Fibroblast of skin of left quadriceps (primary cell): ENCODE measurements at places on chromosomes 1 and 21.
A peak's percentile ranks its signal among the peaks of the same experiment; 100 is the strongest.

DNA sequence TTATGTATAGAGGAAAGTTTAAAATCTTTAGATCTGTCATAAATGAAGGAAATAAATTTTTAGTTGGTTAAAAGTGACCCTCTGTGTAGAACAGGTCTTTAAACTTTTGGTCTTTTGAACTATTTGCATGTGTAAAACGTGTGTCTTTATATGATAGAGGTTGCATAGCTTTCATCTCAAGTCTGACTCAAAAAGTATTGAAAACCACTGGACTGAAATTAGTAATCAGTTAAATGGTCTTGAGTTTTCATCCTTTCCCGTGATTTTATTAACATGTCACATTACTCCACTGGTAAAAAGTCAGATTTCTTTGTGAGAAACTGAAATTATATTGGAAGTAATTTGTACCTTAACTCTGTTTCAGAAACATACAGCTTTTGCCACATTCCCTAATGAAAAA lies 1.8 kb downstream of the RNPC3 start:
- DNase-seq, result no peak

- no peak for DNase-seq
Measured at GRCh38 chr1:213387380-213388015, 336.5 kb downstream of the RPS6KC1 start.

DNA sequence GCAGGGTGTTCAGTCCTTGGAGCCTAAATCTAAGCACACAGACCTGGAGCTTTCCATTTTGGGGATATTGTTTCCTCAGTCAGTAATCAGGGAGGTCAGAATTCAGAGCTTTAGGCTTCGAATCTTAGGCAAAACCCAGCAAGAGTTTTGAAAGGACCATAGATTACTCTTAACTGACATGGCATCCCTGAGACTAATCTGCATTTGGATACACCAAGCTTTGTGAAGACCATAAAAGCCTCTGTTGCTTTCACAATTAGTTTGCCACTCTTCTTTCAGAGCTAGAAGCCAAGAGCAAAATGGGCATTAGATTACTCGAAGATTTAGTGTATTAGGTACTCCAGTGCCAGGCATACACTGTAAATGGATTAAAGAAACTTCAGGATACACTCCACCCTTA lies 131.8 kb upstream of the GREM2 start:
- DNase-seq, result no peak

DNA sequence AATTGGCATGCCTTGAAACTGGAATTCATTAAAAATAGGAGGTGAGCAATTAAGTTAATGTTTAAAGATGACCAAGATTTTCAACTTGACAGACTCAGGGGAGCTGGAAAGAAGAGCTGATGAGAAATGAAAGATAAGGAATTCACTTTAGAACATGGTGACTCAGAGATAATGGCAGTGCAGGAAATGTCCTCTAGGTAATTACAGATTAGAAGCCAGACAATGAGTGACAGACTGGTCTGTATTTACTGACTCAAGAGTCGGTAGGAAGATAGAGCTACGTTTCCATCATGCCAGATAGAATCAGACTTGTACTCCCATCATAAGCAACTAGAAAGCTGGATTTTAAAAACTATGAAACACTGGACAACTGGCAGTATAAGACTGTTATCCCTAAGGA lies 151.6 kb downstream of the AJAP1 start:
- DNase-seq, result no peak

DNA sequence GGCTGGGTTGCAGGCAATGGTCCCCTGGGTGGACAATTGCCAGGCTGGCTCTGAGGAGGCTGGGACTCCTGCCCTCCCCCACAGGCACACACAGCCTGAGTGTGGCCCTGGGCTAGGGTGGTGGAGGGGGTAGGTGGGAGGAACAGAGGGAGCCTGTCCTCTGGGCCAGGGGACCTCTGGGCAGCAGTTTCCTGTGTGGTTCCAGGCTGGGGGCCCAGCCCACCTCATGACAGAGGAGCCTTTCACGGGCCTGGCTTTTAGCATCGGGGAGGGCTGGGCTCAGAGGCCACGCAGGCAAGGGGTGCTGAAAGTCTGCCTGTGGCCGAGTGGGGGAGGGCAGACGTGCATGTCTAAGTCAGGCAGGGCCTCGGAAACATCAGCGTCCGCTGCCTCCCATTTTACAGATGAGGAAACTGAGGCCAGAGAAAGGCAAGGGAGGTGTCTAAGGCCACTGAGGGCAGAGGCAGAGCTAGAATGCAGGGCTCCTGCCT lies 7.0 kb downstream of the EXTL1 start:
- DNase-seq, result no peak

DNA sequence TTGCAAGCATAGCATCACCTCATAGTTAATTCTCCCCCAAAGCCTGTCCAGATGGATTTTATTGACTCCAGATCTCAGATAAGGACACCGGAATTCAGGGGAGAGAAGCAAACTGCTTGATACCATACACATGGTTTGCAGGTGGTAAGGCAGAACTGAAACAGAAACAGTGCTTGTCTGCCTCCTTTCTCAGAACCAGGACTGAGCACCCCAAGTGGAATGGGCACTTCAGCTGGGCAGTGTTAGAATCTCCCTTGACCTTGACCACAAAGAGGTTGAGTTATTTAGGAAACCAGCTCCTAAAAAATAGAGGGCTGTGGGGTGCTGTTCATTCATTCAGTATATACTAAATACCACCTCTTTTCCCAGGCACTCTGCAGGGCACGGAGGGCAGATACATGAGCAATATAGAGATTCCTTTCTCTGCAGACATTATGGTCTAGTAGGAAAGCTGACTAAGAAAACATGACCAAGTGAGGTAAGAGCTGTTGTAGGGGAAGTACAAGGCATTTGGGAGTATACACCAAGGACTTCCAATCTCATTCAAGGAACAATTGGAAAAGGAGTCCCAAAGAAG lies 185.2 kb downstream of the C1orf94 start:
- no peak for DNase-seq

DNA sequence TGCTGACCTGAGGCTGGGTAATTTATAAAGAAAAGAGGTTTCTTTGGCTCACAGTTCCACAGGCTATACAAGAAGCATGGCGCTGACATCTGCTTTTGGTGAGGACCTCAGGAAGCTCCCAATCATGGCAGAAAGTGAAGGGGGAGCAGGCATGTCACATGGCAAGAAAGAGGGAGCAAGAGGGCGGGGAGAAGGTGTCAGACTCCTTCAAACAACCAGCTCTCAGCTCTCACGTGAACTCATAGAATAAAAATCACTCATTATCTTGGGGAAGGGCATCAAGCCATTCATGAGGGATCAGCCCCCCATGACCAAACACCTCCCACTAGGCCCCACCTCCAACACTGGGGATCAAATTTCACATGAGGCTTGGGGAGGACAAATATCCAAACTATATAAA lies 266.8 kb downstream of the RHOU start:
- no peak for DNase-seq

GRCh38 chr1:224390517-224390916 lies 33.8 kb downstream of the CNIH4 start:
- no peak for DNase-seq

GRCh38 chr1:172378109-172378760 lies 42.2 kb upstream of the C1orf105 start:
- no peak for DNase-seq

DNA sequence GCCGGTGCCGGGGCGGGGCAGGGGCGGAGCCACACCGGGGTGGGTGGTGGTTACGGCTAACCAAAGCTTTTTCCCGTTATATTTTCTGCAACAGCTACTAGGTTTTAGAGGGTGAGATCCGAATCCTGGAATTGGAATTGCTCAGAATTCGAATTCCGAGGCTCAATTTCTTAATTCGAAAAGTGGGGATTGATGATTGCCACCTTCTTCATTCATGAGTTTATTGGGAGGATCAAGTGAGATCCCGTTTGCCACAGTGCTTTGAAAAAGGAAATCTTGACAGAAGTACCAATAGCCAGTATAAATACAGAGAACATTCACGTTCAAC lies 207 bp upstream of the SVBP start:
- DNase-seq, result no peak

DNA sequence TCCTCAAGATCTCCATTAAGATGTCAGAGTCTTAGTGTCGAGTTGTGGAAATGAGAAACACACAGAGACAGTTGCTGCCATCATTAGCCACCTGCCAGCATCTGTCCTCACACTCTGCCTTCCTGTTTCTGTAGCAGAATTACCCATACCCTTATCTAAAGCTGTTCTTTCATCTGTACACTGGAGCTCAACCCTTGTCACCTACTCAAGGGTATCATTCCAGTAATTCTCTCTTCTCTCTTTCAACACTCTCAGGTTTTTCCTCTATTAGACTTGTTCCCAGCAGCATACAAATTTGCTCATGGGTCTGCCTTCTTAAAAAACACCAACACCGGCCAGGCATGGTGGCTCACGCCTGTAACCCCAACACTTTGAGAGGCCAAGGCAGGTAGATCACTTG lies 27.4 kb upstream of the RNF2 start:
- no peak for DNase-seq

DNA sequence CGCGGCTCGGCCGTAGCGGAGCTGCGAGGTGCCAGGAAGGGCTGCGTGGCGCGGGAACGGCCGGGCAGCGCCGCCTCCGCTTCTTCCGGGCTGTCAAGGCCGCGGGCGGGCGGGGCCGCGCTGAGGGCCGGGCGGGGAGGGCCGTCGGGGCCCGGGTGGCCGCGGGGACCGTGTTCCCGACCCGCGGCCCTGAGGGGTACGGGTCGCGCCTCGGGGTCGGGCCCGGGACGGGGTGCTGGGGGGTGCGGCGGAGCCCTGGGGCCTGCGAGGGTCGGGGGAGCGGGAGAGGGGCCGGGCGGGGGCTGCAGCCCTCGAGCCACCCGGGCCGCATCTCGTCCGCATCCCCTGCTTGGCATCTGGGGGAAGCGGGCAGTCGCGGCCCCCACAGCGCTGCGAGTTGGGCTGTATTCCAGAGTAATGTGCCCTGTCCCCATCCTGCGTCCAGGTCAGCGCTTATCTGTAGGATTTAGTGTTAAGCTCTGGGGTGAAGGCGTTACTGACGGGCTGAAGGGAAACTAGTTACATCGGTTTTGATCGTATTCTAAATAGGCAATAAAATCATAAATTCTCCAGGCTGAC lies 379 bp downstream of the RER1 start:
- DNase-seq, result no peak

DNA sequence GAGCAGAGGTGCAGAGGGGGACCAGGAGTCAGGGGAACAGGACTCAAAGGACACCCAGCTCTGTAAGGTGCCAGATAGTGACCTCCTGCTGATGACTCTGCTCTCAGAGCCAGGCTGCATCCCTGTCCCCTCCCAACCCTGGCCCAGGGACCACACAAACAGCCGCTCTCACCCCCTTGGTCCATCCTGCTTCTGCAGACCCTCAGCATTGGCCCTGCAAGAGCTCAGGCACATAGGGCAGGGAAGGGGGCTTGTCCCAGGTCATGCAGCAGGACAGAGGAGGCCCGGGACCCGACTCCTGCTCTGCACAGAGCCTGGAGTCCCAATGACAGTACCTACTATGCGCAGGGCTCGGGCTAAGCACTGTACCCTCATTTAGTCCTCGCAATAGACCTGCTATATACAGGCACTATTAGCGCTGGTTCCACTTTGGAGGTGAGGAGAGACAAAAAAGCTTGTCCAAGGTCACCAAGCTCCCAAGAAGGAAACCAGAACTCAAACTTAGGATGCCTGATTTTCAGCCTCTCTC lies 15.7 kb downstream of the EPHA2 start:
- DNase-seq, result no peak

DNA sequence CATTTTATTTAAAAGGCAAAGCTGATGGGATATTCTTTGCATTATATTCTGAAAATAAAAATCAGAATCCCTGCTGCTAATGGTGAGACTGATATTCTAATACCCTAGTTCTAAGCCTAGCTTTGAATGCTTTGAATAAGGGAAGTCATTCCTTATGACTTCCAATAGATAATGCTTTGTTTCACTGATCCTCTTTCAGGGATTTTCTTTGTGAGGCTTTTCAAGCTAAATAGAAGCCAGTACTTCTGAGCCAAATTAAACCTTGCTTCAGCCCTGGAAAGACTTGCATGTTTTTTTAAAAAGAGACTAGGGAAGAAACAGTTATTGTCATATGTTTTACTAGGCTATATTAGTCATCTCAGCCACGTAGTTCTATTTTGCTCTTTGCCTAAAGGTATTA lies 68.5 kb upstream of the CACYBP start:
- DNase-seq, result no peak

GRCh38 chr1:25523542-25523941 lies 19.9 kb upstream of the LDLRAP1 start:
- no peak for DNase-seq

- peak; percentile 74 for DNase-seq
Measured at GRCh38 chr1:185561629-185562028, 172.6 kb upstream of the HMCN1 start.

- DNase-seq, result no peak
Measured at GRCh38 chr1:16112596-16113555, 39.4 kb upstream of the FAM131C start.
